PC-3 (cell line): ENCODE measurements at places on chromosomes 12 and 14. TPM values are rescaled to one million over a fixed set of nuclear protein-coding genes. Genes with fewer than 3 reads are reported as not detected.
A peak's percentile ranks its signal among the peaks of the same experiment; 100 is the strongest.

Gene EFCAB11
- 7.0 and 10.0 TPM in 2 replicates for total RNA-seq

DNA sequence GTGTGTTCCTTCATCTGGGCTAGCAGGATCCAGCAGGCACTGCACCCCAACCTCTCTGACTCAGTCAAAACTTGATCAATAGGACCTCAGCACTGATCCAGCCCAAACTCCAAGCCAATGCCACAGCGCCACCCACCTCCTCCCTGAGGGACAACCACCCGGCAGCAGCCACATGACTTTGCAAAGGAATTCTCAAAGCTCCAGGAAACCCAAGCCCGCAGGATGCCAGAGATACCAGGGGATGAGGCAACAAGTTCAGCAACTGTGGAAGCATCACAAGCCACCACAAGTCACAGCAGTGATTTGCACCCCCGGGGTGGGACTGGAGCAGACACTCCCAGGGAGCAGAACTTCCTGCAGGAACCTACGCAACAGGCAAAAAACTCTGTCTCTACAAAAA is 37.3 kb downstream of the ACTN1 start:
- H3K36me3 ChIP-seq, result peaks cover 28% of the 10 kb centered on the region
- H3K4me1 ChIP-seq, result peaks cover 49% of the 10 kb centered on the region
- H3K4me3 ChIP-seq, result no peak overlapping the region
- H3K27me3 ChIP-seq, result no peaks in the 10 kb centered on the region
- no peak overlapping the region for H3K27ac ChIP-seq

DNA sequence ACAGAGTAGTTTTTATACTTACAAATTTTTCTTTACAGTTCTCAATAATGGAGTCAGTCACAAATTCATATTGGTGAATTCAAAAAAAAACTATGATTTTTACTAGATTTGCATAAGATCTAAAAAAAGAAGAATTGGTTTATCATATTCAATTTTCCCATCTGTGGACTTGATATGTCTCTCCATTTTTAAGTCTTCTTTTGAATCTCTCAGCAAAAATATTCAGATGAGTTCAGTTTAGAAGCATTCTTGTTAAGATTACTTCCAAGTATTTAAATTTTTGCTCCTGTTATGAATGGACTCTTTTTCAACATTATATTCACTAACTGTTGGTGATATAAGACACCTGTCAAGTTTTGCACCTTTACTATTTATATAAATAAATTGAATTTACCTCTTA is 360.6 kb upstream of the FLRT2 start:
- H3K4me1 ChIP-seq, result no peaks in the 10 kb centered on the region
- H3K27ac ChIP-seq, result no peak overlapping the region
- H3K4me3 ChIP-seq, result no peak overlapping the region
- no peaks in the 10 kb centered on the region for H3K27me3 ChIP-seq
- DNase-seq, result no peak

GRCh38 chr12:46267575-46267824 is 1.3 kb downstream of the SLC38A1 start:
- H3K27me3 ChIP-seq, result no peaks in the 10 kb centered on the region
- peak overlapping the region; percentile 81 for H3K27ac ChIP-seq
- DNase-seq, result no peak
- H3K4me3 ChIP-seq, result peak overlapping the region; percentile 85
- H3K36me3 ChIP-seq, result no peaks in the 10 kb centered on the region

Gene GLIPR1L1
- total RNA-seq, result not detected in 2 replicates

- DNase-seq, result no peak
- H3K4me3 ChIP-seq, result no peak overlapping the region
- H3K27ac ChIP-seq, result no peak overlapping the region
- no peaks in the 10 kb centered on the region for H3K4me1 ChIP-seq
- H3K27me3 ChIP-seq, result no peaks in the 10 kb centered on the region
These were observed 102.0 kb downstream of the MGST1 start for GRCh38 chr12:16449459-16449858.

DNA sequence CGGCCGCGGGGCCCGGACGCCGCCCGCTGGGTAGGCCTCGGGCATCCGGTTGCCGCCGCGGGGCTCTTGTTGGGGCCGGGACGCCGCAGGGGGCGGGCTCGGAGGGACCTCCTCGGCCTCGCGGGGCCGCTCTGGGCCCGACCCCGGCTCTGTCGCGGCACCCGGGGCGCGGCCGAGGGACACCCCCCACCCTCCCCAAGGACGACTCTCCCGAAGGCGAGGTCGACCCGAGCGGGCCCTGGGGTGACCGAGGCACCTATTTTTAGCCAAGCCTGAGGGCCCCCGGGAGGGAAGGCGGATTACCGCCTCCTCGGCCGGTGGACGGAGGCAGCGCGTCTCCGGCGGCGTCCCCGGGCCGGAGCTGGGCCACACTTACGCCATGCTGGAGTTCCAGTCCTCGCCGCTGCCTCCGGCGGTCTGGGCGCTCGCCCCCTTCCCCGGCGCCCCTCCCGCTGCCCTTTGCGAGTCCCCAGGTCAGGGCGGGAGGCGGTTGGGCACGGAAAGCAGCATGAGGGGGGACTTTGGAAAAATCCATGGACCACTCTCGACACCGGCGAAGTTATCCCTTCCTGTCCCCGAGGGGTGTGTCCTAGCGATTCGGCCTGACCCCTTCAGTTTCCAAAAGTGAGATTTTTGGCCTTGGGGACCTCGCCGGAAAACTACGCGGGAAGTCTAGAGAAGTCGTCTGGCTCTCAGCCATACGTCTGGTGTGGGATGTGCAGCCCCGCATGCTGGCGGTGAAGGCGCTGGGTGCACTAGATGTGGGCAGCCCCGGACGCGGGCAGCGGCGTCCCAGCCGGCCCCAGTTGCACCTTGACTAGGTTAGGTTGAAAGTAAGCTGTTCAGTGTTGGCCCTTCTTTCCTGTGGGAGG is 699 bp downstream of the KTN1 start:
- H3K4me3 ChIP-seq, result peak overlapping the region; percentile 82
- no peaks in the 10 kb centered on the region for H3K27me3 ChIP-seq
- peak overlapping the region; percentile 28 for H3K27ac ChIP-seq

- no peaks in the 10 kb centered on the region for H3K4me1 ChIP-seq
- H3K27ac ChIP-seq, result no peak overlapping the region
- DNase-seq, result no peak
- no peaks in the 10 kb centered on the region; the same call in 1 of the 2 replicates for H3K36me3 ChIP-seq
- H3K4me3 ChIP-seq, result no peak overlapping the region
- H3K27me3 ChIP-seq, result peaks cover 27% of the 10 kb centered on the region
These were observed 9.9 kb upstream of the SLC6A12 start for GRCh38 chr12:223841-224240.

DNA sequence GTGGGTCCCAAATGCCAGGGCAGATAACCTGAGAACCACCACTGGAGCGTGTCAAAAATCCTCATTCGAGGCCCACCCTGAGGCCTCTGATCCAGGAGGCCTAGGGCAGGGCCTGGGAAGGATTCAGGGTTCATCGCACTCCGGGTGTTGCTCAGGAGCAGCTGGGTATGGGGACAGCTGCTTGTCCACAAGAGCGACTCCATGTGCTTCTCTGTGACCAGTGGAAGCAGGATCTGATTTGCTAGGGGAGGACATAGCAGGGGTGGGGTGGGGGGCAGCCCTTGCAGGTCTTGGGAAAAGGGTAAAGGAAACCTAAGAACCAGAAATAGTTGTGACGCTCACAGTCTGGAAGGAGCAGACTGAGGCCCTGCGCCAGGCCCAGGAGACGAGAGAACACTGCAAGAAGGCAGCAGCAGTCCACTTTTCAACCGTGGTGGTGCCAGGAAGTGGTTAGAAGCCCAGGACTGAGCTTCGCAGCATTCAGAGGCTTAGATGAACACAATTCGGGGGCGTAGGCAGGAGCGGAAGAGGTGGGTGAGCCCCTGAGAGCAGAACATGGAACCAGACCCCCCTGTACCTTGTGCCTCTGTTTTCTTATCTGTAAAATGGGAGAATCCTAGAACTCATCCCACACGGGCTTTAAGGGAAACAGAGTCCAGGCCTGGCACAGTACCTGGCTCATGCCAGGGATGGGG is 33.7 kb downstream of the ITPK1 start:
- no peaks in the 10 kb centered on the region for H3K27me3 ChIP-seq
- no peak overlapping the region for H3K27ac ChIP-seq
- peaks cover 14% of the 10 kb centered on the region for H3K4me1 ChIP-seq

DNA sequence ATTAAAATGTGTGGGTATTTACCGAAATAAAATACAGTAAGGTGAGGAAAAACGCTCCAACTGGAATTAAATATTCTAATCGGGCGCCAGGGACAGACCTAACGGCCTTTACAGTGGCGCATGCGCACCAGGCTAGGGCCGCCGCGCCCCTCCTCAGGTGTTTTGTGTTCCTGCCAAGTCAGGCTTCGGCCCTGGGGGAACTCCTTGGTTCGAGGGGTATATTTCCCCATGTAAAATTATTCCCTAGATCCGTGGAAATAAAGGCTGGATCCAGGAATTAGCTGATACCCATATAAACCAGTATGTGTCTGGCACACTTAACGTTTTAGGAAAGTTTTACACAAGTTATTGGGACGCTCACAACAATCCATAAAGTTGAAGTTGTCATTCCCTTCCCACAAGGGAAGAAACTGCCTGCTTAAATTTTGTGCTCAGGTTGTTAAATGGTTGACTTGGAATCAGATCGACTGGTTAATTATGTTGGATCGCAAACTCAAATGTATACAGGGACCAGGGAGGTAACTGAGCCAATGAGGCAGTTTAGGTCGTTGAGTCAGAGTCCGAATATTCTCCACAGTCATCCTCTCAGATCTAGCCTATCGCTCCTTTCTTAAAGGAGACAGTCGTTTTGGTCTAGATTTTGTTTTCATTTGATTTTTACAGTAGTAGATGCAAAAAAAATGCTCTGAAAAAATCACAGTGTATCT is 621 bp upstream of the ANAPC7 start:
- peak; percentile 85 for DNase-seq
- peaks cover 12% of the 10 kb centered on the region for H3K4me1 ChIP-seq
- H3K27ac ChIP-seq, result peak overlapping the region; percentile 88
- H3K36me3 ChIP-seq, result peaks cover 15% of the 10 kb centered on the region; the same call in 1 of the 2 replicates
- H3K4me3 ChIP-seq, result peak overlapping the region; percentile 78

Gene SRGAP1
- 7.5 and 11.0 TPM in 2 replicates for total RNA-seq

Gene IL22
- total RNA-seq, result not detected in 2 replicates

DNA sequence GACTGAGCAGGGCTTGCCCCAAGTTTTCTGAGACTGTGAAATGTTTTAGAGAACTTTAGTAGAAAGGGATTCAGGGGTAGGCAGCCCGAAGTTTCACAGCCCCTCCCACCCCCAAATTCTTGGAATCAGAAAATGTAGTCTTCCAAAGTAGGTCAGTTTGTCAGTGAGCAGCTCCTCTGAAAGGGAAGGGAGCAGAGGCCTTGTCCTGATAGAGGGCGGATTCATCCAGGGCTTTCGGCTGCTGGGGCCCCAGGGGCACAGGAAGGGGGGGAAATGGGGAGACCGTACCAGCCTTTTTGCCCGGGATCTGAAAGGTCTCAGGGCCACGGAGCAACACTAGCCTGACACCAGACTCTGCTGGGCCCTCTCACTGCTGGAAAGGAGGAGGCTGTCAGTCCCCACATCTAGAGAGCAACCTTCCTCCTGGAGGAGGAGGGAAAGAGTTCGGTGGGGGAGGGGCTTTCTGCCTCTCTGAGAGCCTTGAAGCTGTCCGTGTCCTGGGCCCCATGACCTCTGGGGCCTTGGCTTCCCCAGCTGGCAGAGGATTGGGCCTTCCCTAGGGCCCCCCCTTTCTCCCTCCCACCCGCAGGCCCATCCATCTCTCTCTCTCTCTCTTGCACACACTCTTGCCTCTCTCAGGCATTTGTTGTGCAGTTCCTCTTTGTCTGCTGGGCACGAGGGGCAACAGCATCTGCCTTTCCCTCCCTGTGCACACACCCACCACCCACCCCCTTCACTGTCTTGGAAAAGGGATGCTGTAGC is at the start of gene IKZF4:
Gene IKZF4 (plus strand): TSS at position 621 of the 762 bp plus-strand sequence. CDS start 451 bp downstream, outside the sequence.
- no peaks in the 10 kb centered on the region for H3K4me1 ChIP-seq
- no peaks in the 10 kb centered on the region for H3K36me3 ChIP-seq
- no peak within 1 kb of the TSS for H3K4me3 ChIP-seq
- no peaks in the 10 kb centered on the region for H3K27me3 ChIP-seq
- no peak for DNase-seq

- H3K4me3 ChIP-seq, result no peak overlapping the region
- no peaks in the 10 kb centered on the region for H3K4me1 ChIP-seq
- no peaks in the 10 kb centered on the region for H3K36me3 ChIP-seq
- peak; percentile 10 for DNase-seq
- no peak overlapping the region for H3K27ac ChIP-seq
These were observed 58.1 kb upstream of the DHRS4 start for GRCh38 chr14:23895480-23895879.

DNA sequence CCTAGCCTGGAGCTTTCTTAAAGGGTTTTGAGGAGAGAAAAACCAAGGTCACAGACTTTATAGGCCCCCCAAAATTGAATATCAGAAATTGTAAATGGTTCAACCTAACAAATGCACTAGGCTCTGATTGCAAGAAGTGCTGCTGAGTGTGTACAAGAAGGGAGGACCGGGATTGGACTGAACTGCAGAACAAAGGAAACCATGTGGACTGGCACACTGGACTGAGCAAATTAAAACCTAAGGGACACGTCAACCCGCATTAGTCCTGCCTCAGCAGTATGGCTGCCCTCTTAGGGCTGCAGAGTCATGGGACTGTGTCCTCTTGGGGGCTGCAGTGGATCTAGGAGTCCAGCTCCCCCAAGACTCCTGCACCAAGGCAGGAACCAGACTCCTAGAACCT is 842 bp upstream of the CISTR start:
- 0 out of 2 replicates have a peak, but pooled peaks cover 3% of the 10 kb centered on the region for H3K27me3 ChIP-seq
- no peaks in the 10 kb centered on the region for H3K36me3 ChIP-seq
- peaks cover 20% of the 10 kb centered on the region for H3K4me1 ChIP-seq
- H3K4me3 ChIP-seq, result no peak overlapping the region
- no peak overlapping the region for H3K27ac ChIP-seq

- H3K4me1 ChIP-seq, result no peaks in the 10 kb centered on the region
- H3K36me3 ChIP-seq, result no peaks in the 10 kb centered on the region
- H3K27ac ChIP-seq, result no peak overlapping the region
- no peak for DNase-seq
These were observed 49.2 kb upstream of the SLC38A1 start for GRCh38 chr12:46318037-46318436.

Gene SLCO1B3
- 13.2 and 14.2 TPM in 2 replicates for total RNA-seq

Gene CRACR2A
- not detected in 2 replicates for total RNA-seq

DNA sequence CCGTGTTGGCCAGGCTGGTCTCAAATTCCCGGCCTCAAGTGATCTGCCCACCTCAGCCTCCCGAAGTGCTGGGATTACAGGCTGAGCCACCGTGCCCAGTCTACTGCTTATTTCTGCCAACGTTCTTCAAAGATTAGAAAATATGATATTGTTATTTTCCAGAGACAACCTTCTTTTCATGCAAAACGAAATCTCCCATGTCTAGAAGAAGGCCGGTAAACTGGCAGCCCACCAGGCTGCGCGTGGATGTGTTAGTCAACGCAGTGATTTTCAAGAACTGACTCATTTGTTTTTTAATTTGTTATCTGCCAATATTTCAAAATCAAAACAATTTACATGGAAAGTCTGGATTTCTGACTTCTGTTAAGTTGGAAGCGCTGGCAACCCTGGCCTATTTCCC is 169.6 kb downstream of the RIMBP2 start:
- H3K27me3 ChIP-seq, result no peaks in the 10 kb centered on the region
- no peaks in the 10 kb centered on the region for H3K4me1 ChIP-seq
- H3K36me3 ChIP-seq, result no peaks in the 10 kb centered on the region
- no peak for DNase-seq
- H3K4me3 ChIP-seq, result no peak overlapping the region
